T follicular helper cell (primary cell): ENCODE measurements at places on chromosomes 4 and X.

DNA sequence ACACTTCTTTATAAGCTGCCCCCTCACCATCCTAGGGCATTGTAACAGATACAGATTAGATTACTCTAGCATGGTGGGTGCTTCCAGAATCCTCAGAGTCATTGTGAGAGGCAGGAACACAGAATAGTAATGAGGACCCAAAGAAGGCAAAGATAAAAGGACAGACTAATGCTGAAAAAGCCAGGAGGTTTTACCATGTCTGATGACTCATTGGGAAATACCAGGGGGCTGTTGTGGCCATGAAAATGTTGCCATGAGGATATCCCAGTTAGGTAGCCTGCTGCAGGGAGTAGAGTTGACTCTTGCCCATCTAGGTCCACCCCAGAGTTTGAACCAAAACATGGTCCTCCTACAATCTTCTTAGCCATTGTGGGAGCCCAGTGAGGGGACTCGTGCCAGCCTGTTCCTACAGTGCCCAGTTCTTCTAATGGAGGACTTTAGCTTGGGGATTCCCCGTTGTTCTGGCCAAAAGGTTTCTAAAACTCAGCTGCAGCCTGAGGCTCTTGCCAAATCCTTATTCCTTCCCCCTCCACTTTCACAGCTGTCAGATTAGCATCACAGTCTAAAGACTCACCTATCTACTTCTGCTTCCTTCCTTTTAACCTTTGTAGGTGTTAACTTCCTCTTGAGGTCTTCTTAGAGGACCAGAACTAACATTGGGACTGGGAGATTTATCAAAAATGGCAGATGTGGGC lies 586.0 kb upstream of the AADAT start:
- no peak for DNase-seq

DNA sequence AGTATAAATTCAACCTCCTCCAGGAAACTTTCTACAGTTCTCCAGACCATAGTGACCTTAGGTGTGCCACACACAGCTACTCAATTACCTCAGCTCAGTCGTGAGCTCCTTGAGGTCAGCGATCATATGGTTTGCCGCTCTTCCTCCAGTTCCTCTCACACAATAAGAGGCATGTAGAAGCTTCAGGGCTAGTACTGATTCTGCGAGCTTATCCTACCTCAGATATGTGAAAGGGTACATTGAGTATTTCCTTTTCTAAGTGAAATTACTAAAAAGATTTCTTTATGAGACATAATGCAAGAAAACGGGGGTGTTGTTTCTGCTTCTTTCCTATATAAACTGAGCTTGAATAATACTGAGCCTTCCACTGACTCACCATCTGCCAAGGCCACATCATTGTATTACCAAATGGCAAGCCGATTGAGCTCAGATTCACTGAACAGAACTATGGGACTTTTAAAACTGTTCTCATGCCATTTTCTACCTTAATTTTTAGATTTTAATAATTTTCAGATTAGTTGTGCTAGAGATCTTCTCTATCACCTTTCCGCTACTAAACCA lies 183.1 kb downstream of the HS6ST2 start:
- DNase-seq: no peak

DNA sequence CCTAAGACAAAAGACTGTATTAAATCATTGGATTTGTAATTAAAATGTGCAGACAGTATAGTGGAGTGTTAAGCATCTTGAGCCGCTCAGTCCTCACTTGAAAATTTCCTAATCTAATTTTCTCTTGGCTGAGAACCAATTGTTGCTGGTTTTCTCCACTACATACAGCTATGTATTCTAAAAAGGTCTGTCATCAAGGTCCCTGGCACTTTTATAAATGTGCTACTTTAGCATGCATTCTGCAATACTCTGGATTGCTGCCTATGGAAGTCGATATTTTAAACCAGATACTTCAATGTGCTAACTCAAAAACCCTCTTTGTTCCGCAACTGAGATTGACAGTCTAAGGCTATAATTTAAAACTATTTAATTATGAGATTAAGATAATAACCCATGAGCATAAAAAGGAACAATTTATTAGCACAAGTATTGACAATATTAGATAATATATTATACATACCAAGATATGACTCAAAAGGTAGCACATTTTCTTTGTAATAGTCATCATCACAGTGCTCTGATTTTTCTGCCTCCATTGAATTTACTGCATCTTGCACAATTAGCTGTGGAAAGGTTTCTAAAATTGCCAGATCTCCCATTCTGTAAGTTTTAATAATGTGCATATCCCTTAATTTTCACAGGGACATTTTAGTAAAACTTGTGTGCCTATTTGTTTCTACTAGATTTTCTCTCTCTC lies 815.1 kb downstream of the ADGRL3 start:
- DNase-seq: no peak

GRCh38 chr4:11568511-11568910 lies 139.8 kb upstream of the HS3ST1 start:
- DNase-seq: no peak

DNA sequence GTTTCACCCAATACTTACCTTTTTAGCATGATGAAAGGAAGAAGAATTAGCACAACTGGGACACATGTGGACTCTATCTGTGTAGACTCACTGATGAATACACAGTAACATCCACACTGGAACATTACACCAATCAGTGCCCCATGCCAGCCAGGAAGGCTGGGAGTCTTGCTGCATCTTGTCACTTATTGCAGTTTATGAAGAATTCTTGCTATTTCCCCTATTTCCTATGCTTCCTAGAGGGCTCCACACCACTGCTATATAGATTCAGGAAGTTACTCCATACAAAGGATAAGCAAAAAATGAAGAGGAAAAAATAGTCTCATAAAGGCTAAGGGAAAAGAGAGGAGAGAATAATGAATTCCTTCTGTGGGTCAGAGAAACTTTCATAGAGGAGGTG lies 201.0 kb downstream of the CAMK2D start:
- no peak for DNase-seq

DNA sequence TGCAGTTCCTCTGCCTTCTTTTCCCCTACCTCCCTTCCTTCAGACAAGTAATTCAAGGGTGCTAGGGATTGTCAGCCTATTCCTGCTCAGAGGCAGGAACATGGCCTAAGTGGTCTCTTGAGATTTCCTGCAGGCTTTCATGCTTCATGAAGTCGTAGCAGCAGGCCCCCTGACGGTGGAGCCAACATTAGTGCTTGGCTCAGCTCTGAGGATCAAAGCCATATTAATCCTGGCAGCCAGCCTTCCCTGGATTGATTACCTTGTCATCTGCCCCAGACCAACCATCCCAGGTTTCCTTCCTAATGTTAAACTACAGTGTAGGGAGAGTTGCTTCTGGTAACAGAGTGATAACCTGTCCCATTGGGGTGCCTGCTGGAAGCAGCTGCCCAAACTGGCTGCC lies 84.1 kb downstream of the SLC16A2 start:
- DNase-seq: no peak

GRCh38 chr4:187027272-187027671 lies 303.6 kb upstream of the FAT1 start:
- DNase-seq: no peak

DNA sequence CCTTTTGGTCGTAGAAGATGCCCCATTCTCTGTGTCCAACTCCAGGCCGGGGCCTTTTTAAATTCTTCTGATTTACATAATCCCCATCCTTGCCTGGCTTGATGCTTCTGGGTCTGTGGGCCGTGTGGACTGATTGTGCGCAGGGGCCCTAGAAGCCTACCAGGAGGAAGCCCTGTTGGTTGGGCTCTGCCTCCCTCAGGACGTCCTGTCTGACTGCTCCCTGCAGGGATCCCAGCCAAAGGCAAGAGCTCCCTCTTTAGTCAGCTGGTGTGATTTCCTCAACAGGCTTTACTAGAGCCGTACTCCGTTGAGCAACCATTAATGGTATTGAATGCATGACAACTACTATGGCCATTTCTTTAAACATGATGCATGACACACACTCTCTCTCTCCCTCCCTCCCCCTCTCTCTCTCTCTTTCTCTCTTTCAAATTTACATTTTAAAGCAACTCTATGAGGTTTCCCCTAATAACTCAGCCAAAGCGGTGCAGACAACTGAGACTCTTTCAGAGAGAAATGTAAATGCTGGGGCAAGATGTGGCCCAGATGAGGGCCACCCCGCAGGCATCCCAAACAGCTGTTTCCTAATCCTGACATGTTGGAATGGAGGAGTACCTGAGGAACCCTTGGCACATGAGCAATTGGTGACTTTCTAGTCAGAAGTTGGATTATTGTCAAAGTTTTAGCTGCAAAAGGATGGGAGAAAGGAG lies 117.3 kb downstream of the DRD5 start:
- DNase-seq: no peak

- DNase-seq: no peak
Measured at GRCh38 chr4:16827794-16828724, 70.4 kb downstream of the LDB2 start.

GRCh38 chr4:70515367-70516250 lies 2.8 kb upstream of the AMTN start:
- no peak for DNase-seq

DNA sequence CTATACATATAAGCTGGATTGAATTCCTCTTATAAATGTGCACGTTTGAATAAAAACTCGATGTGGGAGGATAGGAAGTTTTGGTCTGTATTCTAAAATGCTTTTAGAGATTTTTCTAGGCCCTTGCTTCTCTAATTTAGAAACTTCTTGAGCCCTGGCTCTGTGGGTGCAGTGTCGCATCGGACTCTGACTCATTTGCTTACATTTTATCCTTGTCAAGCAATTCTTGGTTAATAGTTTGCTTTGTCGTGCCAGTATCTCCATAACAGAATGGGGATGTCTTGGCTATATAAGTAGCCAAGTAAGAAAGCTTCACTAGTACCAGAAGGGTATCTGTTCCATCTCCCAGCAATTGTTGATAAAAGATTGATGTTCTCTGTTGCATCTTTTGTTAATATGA lies 10.7 kb downstream of the SGMS2 start:
- DNase-seq: no peak

DNA sequence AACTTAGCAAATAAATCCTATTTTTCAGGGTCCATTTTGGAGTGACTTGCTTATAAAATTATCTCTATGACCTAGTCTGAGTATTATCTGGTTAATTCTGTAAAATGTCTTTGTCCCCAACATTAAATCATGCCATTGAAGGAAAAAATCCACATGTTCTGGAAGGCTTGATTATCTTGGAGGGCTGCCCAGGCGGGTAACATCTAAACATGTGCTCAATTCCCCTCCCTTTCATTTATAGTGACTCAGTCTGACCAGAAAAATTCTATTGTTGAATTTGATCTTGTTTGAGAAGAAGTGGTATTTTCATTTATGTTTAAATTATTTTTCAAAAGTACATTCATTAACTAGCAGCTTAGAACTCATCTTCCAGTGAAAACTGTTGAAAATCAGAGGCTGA lies 55.4 kb upstream of the SLC10A7 start:
- no peak for DNase-seq

DNA sequence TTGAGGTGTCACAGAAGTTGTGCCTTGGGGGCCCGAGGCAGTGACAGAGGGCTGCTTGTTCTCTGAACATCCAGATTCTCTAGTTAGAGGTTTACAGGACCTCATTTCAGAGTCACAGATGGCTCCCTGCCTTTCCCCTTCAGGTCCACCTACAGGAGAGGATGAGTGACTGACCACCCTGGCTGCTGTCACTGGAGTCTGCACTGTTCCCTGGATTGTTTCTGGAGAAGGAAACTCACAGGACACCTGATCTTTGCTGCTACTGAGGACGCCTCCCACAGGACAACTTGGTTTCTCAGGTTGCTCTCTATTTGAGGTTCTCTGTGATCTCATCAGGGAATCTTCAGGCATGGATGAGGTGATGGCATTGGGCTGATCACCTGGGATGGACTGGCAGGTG lies 58.3 kb downstream of the GPRIN3 start:
- no peak for DNase-seq

GRCh38 chr4:185283723-185284122 lies 74.3 kb downstream of the SNX25 start:
- no peak for DNase-seq

GRCh38 chr4:84492290-84492689 lies 6.8 kb downstream of the NKX6-1 start:
- DNase-seq: no peak

- no peak for DNase-seq
Measured at GRCh38 chrX:41512394-41512793, 65.3 kb downstream of the NYX start.

DNA sequence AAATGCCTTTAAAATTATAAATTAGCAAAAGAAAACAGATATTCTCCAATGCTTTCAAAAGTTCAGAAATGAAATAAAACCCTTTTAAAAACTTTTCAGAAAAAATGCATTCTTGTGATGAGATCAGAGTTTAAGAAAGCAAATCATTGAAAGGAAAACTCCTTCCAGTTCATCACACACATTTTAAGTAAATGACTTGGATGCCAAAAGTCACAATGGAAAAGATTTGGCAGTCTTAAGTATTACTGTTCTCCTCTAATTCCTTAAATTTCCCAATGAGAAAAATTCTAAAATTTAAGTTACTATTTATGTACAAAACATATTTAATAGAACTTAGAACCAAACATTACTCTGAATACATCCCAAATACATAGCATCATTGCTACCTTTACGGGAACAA lies 21.1 kb downstream of the HOPX start:
- DNase-seq: no peak

GRCh38 chr4:139959396-139959795 lies 194.6 kb downstream of the MAML3 start:
- DNase-seq: no peak

DNA sequence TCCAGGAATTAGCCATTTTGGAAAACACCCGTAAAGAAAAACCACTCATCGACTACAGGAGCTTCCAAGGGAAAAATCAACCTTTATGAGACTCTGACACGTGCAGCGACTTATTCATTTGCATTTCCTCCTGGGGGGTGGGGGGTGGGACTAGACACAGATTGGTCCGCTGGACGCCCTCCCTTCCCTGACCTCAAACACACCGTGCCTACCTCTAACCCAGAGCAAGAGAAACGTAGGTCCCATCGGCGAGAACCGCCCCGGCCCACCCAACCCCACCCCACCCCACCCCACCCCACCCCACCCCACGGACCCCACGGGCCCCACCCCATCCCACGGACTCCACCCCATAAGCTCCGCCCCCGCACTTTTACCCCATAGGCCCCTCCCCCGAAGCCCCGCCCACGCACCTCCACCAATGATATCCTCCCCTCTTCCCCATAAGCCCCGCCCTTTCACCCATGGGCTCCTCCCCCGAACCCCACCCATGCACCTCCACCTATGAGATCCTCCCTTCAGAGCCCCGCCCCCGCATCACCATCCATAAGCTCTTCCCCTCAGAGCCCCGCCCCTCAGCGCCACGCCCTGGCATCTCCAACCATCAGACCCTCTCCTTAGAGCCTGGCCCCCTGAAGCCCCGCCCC lies 1.1 kb downstream of the GTPBP6 start:
- DNase-seq: no peak

DNA sequence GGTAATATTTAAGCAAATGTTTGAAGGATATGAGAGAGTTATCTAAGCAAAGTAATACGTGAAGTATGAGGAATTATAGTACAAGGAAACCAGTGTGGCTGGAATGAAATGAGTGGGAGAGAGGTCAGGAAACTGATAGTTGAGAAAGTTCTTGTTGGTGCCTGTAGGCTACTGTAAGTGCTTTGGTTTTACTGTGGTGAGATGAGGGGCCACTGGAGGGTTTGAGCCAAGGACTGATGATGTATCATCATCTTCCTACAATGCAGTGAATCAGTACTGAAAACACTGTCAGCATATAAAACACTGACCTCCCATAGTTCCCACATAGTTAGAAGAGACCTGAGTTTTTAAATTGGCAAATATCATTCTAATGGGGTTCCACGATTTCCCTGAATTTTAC lies 367.5 kb upstream of the CTSO start:
- DNase-seq: no peak
